ENCODE measurements at places on chromosomes 4 and X.

DNA sequence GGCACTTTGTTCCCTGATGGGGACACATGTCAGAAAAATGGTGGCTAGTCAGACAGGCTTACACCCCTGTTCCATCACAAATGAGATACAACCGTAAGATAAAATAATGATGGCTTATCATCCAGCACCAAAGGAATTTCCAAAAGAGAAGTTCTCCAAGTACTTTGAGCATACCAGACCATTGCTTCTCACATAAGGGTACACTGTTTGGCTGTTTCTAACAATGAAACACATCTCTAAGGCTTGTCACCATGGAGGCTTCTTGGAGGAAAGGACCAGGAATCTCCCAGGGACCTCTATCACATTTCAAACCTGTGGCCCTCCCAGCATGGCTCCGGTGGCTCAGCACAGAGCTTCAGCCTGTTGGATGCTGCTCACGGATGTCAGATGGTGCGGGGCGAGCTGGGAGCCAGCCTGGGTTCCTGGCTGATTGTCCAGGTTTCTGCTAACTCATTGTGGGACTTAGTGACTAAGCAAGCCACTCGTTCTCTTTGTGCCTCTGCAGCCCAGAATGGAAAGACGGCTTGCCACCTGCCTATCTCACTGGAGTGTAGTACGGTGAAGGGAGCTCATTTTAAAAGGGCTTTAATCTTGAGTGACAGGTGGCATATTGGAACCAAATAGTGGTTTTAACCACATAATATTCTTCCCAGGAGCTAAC lies 54.5 kb downstream of the FHDC1 start:
- no peaks in the 10 kb centered on the region for H3K36me3 ChIP-seq
- H3K4me3 ChIP-seq = no peak overlapping the region
- H3K27ac ChIP-seq = no peak overlapping the region

DNA sequence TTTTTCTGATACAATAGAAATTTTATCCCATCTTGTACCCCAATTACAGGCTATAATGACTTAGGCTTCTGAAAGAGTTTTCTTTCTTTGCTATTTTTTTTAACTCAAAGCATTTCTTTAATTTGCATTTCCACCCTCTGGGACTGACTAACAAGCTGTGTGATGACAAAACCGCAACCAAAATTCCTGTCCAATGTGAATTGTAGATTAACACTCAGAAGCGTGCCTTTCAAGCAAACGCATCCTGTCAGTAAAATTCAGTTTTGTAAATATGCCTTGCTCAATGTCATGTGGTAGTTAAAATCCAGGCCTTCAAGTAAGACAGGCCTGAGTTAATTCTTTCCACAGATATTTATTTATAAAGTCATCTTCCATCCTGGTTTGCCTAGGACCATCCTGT lies 50.3 kb downstream of the STK32B start:
- no peak overlapping the region for H3K27ac ChIP-seq
- DNase-seq = no peak
- no peaks in the 10 kb centered on the region for H3K4me1 ChIP-seq
- no peak overlapping the region for H3K4me3 ChIP-seq
- no peaks in the 10 kb centered on the region for H3K27me3 ChIP-seq

GRCh38 chr4:20624793-20625374 lies 75.4 kb upstream of the PACRGL start:
- no peak for DNase-seq
- no peaks in the 10 kb centered on the region for H3K36me3 ChIP-seq
- H3K4me3 ChIP-seq = no peak overlapping the region
- H3K27me3 ChIP-seq = peaks cover 7% of the 10 kb centered on the region

- DNase-seq = no peak
- H3K4me3 ChIP-seq = no peak overlapping the region
- no peaks in the 10 kb centered on the region for H3K4me1 ChIP-seq
- H3K36me3 ChIP-seq = no peaks in the 10 kb centered on the region
These were observed 2008.5 kb upstream of the TENM3 start for GRCh38 chr4:180234730-180235129.

GRCh38 chr4:156113138-156113765 lies 159.6 kb upstream of the CTSO start:
- no peaks in the 10 kb centered on the region for H3K27me3 ChIP-seq
- no peak for DNase-seq
- H3K36me3 ChIP-seq = no peaks in the 10 kb centered on the region
- H3K4me1 ChIP-seq = no peaks in the 10 kb centered on the region
- no peak overlapping the region for H3K4me3 ChIP-seq

DNA sequence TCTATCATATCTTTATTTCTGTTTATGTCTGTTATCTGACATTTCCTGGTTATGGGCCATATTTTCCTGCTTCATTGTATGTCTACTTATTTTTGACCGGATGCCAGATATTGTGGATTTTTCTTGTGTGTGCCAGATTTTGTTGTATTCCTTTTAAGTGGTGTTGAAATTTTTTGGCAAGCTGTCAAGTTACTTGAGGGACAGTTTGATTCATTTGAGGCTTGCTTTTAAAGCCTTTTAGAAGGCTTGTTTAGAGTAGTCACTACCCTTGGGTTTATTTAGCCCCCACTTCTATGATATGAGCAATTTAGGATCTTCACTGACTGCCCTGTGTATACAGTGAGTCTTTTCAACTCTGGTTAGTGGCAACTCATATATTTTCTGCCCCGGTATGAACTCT lies 29.2 kb upstream of the NPY2R start:
- H3K4me1 ChIP-seq = no peaks in the 10 kb centered on the region
- peaks cover 3% of the 10 kb centered on the region for H3K27me3 ChIP-seq
- H3K27ac ChIP-seq = no peak overlapping the region
- DNase-seq = no peak
- H3K4me3 ChIP-seq = no peak overlapping the region

DNA sequence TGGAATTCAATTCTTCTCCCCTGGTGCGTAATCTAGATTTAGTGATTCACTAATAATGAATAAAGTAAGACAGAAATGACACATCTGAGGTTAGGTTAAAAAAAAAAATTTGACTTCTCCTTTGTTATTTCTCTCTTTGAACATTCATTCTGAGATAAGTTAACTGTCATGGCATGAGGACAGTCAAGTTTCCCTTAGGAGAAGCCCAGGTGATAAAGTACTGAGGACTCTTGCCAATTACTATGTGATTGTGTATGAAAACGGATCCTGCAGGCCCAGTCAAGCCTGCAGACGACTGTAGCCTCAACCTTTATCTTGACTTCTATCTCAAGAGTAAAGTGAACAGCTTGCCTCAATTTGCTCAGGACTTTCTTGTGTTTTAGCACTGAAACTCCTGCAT lies 293.2 kb downstream of the PRR32 start:
- no peaks in the 10 kb centered on the region for H3K4me1 ChIP-seq
- H3K27ac ChIP-seq = no peak overlapping the region
- H3K36me3 ChIP-seq = no peaks in the 10 kb centered on the region
- no peak overlapping the region for H3K4me3 ChIP-seq

GRCh38 chr4:184548648-184549341 lies 74.4 kb upstream of the IRF2 start:
- peaks cover 5% of the 10 kb centered on the region for H3K27me3 ChIP-seq
- peaks cover 2% of the 10 kb centered on the region for H3K36me3 ChIP-seq
- DNase-seq = no peak
- peaks cover 6% of the 10 kb centered on the region for H3K4me1 ChIP-seq

GRCh38 chr4:55363691-55364351 lies 17.8 kb downstream of the SRD5A3 start:
- no peak overlapping the region for H3K27ac ChIP-seq
- no peak for DNase-seq
- peaks cover 11% of the 10 kb centered on the region for H3K36me3 ChIP-seq
- H3K27me3 ChIP-seq = no peaks in the 10 kb centered on the region

GRCh38 chr4:71607780-71608677 lies 175.8 kb downstream of the GC start:
- H3K27ac ChIP-seq = no peak overlapping the region
- DNase-seq = no peak

DNA sequence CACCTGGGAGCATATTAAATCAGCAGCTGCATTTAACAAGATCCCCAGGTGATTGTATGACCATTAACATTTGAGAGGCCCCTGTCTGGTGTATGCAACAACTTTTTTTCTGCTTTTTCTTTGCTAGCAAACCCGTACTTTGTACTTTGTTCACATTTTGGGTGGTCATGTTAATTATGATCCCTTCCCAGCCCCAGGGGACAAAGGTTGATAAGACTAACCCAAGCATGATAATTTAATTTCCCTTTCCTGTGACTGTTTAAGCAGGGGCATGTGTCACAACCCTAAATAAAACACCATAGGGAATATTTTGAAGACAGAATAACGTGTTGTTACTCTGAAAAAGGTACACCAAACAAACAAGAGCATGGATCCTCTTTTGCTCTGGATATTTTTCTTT lies 332.0 kb downstream of the PCDH18 start:
- no peak overlapping the region for H3K27ac ChIP-seq
- H3K36me3 ChIP-seq = no peaks in the 10 kb centered on the region
- no peaks in the 10 kb centered on the region for H3K4me1 ChIP-seq
- H3K27me3 ChIP-seq = no peaks in the 10 kb centered on the region
- no peak overlapping the region for H3K4me3 ChIP-seq

DNA sequence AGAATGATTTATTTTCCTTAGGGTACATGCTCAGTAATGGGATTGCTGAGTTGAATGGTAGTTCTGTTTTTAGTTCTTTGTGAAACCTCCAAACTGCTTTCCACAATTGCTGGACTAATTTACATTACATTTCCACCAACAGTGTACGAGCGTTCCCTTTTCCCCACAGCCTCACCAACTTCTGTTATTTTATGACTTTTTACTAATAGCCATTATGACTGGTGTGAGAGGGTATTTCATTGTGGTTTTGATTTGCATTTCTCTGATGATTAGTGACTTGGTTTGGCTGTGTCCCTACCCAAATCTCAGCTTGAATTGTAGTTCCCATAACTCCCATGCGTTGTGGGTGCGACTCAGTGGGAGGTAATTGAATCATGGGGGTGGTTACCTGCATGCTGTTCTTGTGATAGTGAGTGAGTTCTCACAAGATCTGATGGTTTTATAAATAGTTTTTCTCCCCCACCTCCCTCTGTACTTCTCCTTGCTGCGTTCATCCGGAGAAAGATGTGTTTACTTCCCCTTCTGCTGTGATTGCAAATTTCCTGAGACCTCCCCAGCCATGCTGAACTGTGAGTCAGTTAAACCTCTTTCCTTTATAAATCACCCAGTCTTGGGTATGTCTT lies 95.1 kb downstream of the GBA3 start:
- no peak overlapping the region for H3K4me3 ChIP-seq
- H3K4me1 ChIP-seq = peaks cover 4% of the 10 kb centered on the region
- no peaks in the 10 kb centered on the region for H3K27me3 ChIP-seq
- H3K27ac ChIP-seq = no peak overlapping the region
- no peak for DNase-seq

- peaks cover 14% of the 10 kb centered on the region for H3K27me3 ChIP-seq
- H3K27ac ChIP-seq = no peak within 1 kb of the TSS
- peak; percentile 11 for DNase-seq
- H3K36me3 ChIP-seq = no peaks in the 10 kb centered on the region
- peak within 1 kb of the TSS; percentile 22 for H3K4me3 ChIP-seq
These were observed at the start of gene GPR101 for GRCh38 chrX:137033774-137034507. Gene GPR101 (minus strand): TSS chrX:137033995. CDS start chrX:137031674, 2,321 bp downstream.

- no peaks in the 10 kb centered on the region for H3K27me3 ChIP-seq
- DNase-seq = no peak
- no peaks in the 10 kb centered on the region for H3K36me3 ChIP-seq
- no peak overlapping the region for H3K27ac ChIP-seq
- H3K4me3 ChIP-seq = no peak overlapping the region
These were observed 301.9 kb upstream of the PRPS2 start for GRCh38 chrX:12489341-12489740.

GRCh38 chrX:41412261-41413081 lies 34.7 kb upstream of the NYX start:
- H3K27ac ChIP-seq = no peak overlapping the region
- H3K4me1 ChIP-seq = no peaks in the 10 kb centered on the region
- H3K36me3 ChIP-seq = no peaks in the 10 kb centered on the region
- DNase-seq = no peak

GRCh38 chr4:93788712-93789111 lies 39.8 kb upstream of the ATOH1 start:
- H3K27me3 ChIP-seq = no peaks in the 10 kb centered on the region
- H3K4me1 ChIP-seq = no peaks in the 10 kb centered on the region
- DNase-seq = no peak
- no peak overlapping the region for H3K27ac ChIP-seq

DNA sequence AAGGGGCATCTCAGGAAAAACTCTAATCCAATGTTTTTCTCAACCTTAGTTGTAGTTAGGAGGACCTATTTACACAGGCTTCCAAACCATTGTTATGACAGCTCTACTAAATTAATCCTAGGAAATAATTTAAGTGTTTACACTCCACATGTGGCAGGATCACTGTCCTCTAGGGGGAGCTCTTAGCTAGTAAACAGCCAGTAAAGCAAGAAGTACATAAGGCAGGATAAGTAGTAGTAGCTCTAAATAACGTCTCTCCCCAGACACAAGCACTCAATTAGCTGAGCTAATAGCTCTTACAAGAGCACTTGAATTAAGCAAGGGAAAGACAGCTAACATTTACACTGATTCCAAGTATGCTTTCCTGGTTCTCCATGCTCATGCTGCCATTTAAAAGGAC lies 37.3 kb downstream of the NUDT11 start:
- no peak overlapping the region for H3K27ac ChIP-seq
- no peak overlapping the region for H3K4me3 ChIP-seq
- H3K27me3 ChIP-seq = no peaks in the 10 kb centered on the region
- peaks cover 2% of the 10 kb centered on the region for H3K36me3 ChIP-seq
- peaks cover 6% of the 10 kb centered on the region for H3K4me1 ChIP-seq
- no peak for DNase-seq

- DNase-seq = no peak
- H3K36me3 ChIP-seq = no peaks in the 10 kb centered on the region
- no peaks in the 10 kb centered on the region for H3K27me3 ChIP-seq
- H3K27ac ChIP-seq = no peak overlapping the region
These were observed 66.4 kb downstream of the NKX6-1 start for GRCh38 chr4:84432713-84433112.

DNA sequence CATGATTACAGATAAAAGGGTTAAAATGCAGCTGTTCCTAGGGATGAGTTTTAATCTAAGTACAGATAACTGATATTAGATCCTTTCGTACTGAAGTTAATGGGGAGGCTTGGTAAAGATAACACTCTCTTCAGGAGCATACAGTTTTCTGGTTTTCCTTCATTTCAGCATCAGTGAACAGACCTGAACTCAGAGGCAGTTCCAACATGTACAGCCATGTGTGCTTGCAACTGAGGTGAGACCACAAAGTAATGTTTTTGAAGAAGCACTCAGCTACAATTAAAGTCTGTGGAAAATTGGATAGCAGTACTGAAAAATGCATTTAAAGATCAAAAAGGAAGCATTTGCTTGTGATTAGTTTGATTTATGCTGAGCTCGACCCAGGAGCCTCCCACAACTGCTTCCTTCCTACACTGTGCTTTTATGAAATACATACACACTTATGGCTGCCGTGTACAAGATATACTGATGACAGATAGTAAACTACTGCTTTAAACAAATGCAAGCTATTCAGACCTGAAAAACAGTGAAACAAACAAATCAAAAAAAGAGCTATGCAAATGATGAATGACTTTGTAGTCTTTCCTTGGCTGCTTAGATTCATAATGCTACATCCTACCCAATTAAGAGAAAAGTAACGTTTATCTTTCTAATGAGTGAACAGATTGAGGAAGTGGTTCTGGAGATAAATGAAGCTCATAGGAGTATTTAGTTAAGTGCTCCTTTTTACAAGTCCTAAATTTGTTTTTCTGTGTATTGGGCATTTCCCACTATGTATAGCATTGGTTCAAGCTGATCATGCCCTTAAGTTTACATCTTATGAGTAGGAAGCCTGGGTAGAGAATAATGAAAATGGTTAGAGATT lies 68.4 kb downstream of the PDLIM5 start:
- no peaks in the 10 kb centered on the region for H3K36me3 ChIP-seq
- no peak for DNase-seq

All from memory B cell (primary cell).